ENCODE measurements at places on chromosomes 13 and 19.

- DNase-seq: peak; percentile 44
Measured at GRCh38 chr13:52903320-52903719, 54.9 kb upstream of the PCDH8 start.

DNA sequence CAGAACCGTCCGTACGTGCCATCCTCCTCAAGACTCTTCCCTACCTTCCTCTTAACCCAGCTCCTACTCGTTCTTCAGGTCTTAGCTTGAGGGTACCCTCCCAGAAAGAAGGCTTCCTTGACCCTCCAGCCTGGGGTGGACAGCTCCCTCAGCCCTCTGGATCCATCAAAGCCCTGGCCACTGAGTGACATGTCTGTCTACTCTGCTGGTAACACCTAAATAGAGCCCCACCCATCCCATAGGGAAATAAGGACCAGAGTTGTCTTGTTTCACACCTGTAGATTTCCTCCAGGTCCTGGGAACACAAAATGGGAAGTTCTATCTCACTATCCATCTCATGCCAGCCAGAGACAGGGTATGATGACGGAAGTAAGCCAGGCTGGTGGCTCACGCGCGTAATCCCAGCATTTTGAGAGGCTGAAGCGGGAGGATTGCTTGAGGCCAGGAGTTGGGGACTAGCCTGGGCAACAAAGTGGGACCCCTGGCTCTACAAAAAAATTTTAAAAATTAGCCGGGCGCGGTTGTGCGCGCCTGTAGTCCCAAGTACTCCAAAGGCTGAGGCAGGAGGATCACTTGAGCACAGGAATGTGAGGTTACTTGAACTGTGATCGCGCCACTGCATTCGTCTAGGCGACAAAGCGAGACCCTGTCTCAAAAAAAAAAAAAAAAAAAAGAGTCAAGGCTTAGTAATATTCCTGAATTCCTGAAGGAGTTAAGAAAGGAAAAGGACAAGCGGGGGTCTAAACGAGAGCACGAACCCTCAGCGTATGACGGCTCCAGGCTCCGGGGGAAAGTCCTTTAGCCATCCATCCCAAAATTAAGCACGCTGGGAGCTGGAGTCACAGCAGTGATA is 566 bp upstream of the CCDC97 start:
- DNase-seq: no peak

DNA sequence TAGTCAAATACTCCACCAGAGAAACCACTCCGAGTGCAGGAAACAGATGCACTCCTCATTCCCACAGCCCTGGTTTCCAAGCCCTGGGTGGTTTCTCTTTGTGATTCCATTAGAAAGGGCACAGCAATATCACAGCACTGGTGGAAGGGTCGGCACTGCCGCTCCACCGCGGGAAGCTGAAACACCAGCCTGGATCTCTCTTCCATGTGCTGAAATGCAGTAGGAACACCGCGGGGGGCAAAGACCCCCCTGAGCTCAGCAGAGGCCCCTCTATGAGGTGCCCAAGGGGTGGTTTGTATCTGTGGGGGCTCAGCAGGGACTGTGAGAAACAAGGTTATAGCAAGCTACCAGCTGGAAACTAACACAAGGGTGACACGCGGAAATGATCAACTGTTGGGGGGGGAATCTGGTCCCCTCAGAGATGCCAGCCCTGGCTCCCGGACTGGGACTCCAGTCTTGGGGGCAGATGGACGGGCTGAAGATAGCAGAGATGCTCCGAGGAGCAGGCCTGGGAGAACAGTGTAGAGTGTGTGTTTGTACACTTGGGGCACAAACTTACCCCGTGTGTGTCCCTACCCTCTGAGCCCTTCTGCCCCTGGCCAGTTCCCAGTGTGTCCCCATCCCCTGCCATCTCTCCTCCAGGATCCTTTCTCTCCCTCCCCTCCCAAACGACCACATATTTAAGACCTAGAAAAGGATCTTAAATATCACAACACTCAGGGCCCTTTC is 1.8 kb downstream of the ZFR2 start:
- no peak for DNase-seq

- peak; percentile 51 for DNase-seq
Measured at GRCh38 chr13:35953537-35954206, 177.5 kb downstream of the DCLK1 start.
